ENCODE measurements at places on chromosomes 2 and 18. TPM values are rescaled to one million over a fixed set of nuclear protein-coding genes. Genes with fewer than 3 reads are reported as not detected.

Gene MEP1B
- not detected for total RNA-seq

Gene C2orf80
- total RNA-seq: not detected

Gene C2orf92
- 31.7 TPM for total RNA-seq

Gene ATL2
- 55.5 TPM for total RNA-seq

Gene CCDC178
- total RNA-seq: not detected

Gene RPRM
- total RNA-seq: not detected

Gene REV1
- 54.9 TPM for total RNA-seq

- no peaks in the 10 kb centered on the region for H3K27me3 ChIP-seq
- no peaks in the 10 kb centered on the region for H3K36me3 ChIP-seq
- H3K27ac ChIP-seq: no peak overlapping the region
- no peak overlapping the region for H3K4me3 ChIP-seq
Measured at GRCh38 chr18:27793013-27793785, 383.7 kb downstream of the CDH2 start.

DNA sequence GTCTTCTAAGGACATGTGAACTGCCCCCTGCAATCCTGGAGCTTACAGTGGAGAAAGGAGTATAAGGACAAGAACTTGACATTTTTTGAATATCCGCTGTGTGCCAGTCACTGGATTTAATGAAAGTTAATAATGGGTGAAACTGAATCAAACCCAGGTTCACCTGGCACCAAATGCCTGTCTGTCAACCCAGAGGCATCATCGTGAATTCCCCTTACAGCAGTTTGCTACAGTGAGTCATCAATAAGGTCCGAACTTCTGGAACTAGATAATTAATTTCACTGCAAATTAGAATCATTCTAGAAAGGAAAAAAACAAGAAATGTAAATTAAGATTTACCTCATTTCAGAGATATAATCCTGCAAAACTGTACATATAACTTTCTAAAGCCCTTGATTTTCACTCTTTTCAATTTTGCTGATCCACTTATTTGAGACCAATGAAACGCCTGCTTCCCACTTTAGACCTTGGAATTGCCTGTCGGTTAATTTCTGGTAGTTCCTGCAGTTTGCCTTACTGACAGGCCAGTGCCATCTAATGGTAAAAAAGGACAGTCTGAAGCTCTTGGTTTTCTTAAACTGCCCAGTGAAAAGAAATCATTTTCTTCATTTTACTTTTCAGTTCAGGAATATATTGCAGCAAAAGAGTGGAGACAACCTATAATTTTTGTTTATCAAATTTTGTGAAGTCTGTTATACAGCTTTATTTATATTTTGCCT is 8.2 kb downstream of the DSG2 start:
- no peaks in the 10 kb centered on the region for H3K27me3 ChIP-seq
- DNase-seq: no peak
- no peaks in the 10 kb centered on the region for H3K4me1 ChIP-seq
- no peak overlapping the region for H3K27ac ChIP-seq
- H3K36me3 ChIP-seq: no peaks in the 10 kb centered on the region
- H3K4me3 ChIP-seq: no peak overlapping the region

- H3K4me3 ChIP-seq: no peak overlapping the region
- H3K36me3 ChIP-seq: no peaks in the 10 kb centered on the region
- no peak overlapping the region for H3K27ac ChIP-seq
Measured at GRCh38 chr2:74007711-74008110, 23.0 kb downstream of the TET3 start.

DNA sequence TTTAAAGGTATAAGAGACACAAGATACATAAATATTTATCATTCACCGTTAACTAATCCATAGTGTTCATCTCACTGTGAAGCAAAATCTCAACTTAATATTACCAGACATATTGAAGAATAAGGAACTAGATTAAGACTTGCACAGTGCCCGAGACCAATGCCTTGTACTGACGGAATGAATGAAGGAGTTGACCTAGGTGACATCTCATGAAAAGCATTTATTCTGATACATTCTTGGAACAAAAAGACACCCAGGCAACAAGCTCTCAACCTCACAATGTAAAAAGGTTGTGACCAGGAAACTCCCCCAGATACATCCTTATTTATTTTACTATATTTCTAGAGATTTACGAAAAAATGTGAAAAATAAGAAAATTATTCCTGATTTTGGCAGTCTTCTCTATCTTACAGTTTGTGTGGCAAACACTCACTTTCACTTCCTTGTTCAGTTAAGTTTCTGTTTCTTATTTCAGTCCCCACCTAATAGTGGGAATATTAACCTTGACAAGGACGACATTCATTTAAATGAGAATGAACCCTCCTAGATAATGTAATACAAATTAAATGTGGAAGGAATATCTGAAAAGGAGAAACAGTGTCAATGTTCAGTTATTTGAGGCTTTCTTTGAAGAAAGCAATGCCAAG is 28.4 kb downstream of the M1AP start:
- no peak overlapping the region for H3K4me3 ChIP-seq
- no peaks in the 10 kb centered on the region for H3K4me1 ChIP-seq
- H3K36me3 ChIP-seq: no peaks in the 10 kb centered on the region
- H3K27ac ChIP-seq: no peak overlapping the region
- H3K27me3 ChIP-seq: no peaks in the 10 kb centered on the region

DNA sequence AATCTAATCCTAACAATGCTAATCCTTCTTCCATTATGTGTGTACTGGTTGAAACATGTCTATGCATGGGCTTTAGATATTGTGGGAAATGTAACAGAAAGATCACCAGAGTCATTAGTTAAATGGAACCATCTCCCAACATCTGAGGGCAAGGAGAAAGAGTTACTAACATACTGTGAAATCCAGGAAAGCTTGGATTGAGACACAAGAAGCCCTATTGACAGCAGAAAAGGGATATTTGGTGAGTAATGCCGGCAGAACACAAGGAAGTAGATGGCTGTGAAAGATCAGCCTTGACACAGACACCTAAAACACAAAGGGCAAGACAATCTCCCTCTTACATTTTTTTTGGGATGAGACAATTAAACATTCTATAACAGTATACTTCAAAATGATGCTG is 28.5 kb upstream of the LAMA1 start:
- DNase-seq: no peak
- H3K27me3 ChIP-seq: no peaks in the 10 kb centered on the region
- no peaks in the 10 kb centered on the region for H3K36me3 ChIP-seq
- H3K27ac ChIP-seq: no peak overlapping the region
- no peak overlapping the region for H3K4me3 ChIP-seq

GRCh38 chr2:79131687-79132086 is 11.4 kb downstream of the REG1A start:
- H3K4me1 ChIP-seq: no peaks in the 10 kb centered on the region
- H3K27me3 ChIP-seq: no peaks in the 10 kb centered on the region

DNA sequence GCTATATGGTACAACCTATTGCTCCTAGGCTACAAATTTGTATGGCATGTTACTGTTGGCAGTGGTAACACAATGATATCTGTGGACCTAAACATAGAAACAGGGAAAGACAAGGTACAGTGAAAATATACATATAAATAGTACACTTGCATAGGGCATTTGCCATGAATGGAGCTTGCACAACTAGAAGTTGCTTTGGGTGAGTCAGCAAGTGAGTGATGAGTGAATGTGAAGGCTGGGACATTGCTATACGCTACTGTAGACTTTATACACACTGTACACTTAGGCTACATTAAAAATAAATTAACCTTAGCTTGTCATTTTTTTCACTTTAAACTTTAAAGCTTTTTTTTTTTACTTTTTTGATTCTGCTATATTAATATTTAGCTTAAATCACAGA is 500.0 kb upstream of the SETBP1 start:
- H3K27me3 ChIP-seq: no peaks in the 10 kb centered on the region
- no peak overlapping the region for H3K4me3 ChIP-seq
- H3K36me3 ChIP-seq: no peaks in the 10 kb centered on the region
- no peak for DNase-seq
- no peak overlapping the region for H3K27ac ChIP-seq

DNA sequence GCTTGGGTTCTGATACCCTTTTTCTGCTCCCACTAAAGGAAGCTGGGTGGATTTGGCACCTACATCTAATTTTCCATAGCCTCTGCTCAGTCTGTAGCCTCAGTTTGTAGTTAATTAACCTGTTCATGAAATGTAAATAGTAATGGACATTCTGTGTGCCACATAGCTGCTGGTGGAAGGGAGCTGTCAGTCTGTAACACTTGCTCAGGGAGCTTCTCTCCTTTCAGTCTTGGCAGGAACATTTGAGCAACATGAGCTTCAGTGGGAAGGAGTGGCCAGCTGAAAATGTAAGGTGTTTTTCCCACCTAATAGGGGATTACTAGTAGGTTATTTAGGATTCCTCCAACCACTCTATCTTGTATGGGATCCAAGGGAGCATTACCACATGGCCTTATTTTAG is 203.4 kb downstream of the ASXL3 start:
- H3K4me3 ChIP-seq: no peak overlapping the region
- no peaks in the 10 kb centered on the region for H3K36me3 ChIP-seq
- H3K27me3 ChIP-seq: no peaks in the 10 kb centered on the region
- H3K27ac ChIP-seq: no peak overlapping the region

- no peak for DNase-seq
- no peak overlapping the region for H3K4me3 ChIP-seq
- H3K27me3 ChIP-seq: no peaks in the 10 kb centered on the region
Measured at GRCh38 chr2:119304847-119305246, 61.8 kb downstream of the C2orf76 start.

DNA sequence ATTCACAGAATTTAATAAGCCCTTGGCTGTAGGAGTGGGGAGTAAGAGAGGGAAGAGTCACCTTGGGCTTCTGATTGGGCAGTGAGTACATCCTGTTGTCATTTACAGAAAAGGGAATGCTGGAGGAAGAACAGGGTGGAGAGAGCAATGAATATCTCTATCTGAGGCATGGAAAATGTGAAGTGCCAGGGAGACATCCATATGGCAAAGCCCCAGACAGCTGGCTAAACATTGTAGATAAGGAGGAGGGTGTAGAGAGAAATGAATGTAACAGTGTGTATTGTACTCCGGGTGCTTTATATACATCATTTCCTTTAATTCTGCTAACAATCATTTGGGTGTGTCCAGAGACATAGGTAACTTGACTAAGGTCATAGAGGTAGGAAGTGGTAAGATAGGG is 103.5 kb downstream of the UPP2 start:
- H3K4me1 ChIP-seq: no peaks in the 10 kb centered on the region
- no peak overlapping the region for H3K27ac ChIP-seq
- no peak overlapping the region for H3K4me3 ChIP-seq
- H3K27me3 ChIP-seq: no peaks in the 10 kb centered on the region
- no peaks in the 10 kb centered on the region for H3K36me3 ChIP-seq
- DNase-seq: no peak

DNA sequence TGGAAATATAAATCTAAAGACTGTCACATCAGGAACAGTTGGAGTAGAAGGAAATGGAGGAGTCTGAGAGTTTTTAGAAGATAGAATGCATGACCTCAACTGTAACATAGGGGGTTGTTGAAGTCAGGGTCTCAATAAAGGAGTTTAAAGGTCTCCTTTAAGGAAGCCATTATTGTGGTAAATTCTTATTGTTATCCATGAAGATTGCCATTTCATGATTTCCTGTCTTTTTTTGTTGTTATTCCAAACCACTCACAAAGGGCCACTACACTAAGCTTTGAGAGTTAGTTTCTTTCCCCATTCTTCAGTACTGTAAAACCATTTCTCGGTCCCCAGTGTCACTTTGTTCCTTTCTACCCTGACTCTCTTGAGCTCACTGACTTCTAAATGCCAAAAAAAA is 134.0 kb downstream of the DTNA start:
- no peak overlapping the region for H3K4me3 ChIP-seq
- no peak for DNase-seq
- no peaks in the 10 kb centered on the region for H3K36me3 ChIP-seq
- no peaks in the 10 kb centered on the region for H3K4me1 ChIP-seq

DNA sequence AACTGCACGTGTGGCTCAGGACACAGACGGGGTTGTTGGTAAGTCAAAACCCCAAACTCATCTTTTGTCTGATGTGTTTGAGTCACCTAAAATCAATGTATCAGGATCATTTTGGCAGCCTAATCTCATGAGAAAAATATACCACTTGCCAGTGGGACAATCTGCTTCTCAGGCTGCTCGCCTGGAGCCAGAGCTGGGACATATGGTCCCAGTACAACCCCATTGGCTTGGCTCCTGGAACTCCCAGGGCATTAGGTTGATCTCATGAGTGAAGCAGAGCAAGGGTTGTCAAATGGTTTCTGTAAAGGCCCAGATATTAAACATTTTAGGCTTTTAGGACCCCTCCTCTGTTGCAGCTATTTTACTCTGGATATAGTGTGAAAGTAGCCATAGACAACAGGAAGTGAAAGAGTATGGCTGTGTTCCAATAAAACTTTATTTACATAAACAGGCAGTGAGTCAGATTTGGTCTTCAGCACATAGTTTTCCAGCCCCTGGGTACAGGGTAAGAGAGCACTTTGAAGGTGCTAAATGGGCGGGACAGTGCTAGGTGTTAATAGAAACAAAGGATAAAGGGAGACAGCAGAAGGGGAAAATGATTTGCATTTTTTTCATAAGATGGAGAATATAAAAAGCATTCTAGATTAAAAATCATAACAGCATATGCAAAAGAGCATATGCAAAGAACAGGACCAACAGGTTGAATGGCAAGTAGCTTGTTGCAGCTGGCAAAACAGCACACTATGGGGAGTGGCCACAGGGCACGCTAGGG is 290.8 kb downstream of the KCNS3 start:
- H3K36me3 ChIP-seq: no peaks in the 10 kb centered on the region
- H3K4me1 ChIP-seq: no peaks in the 10 kb centered on the region
- no peak overlapping the region for H3K27ac ChIP-seq
- no peaks in the 10 kb centered on the region for H3K27me3 ChIP-seq
- no peak overlapping the region for H3K4me3 ChIP-seq

DNA sequence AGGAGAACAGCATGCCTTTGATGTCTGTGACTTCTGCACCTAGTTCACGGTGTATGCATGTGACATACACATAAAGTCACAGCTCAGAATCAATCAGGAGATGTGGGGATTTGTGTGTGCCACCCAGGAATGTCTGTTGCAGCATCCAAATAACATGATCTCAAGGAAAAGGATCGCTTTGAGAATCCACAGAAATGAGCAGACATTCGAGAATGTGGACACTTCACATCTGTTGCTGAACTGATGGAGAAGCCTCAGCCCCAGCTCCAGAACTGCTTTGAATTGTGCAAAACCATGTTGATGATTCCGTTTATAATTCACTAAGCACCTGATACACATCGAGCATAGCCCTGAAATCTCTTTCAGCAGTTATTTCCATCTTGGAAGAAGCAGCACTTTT is 208.6 kb downstream of the CMPK2 start:
- no peak for DNase-seq
- H3K4me3 ChIP-seq: no peak overlapping the region
- no peaks in the 10 kb centered on the region for H3K27me3 ChIP-seq
- no peaks in the 10 kb centered on the region for H3K4me1 ChIP-seq

- H3K36me3 ChIP-seq: no peaks in the 10 kb centered on the region
- no peaks in the 10 kb centered on the region for H3K27me3 ChIP-seq
- no peak overlapping the region for H3K27ac ChIP-seq
- H3K4me3 ChIP-seq: no peak overlapping the region
- H3K4me1 ChIP-seq: no peaks in the 10 kb centered on the region
- DNase-seq: no peak
Measured at GRCh38 chr2:35298493-35298892, 1057.1 kb upstream of the CRIM1 start.

Measured in upper lobe of left lung (tissue), 6 donors.